CD8-positive, alpha-beta memory T cell (primary cell): ENCODE measurements at places on chromosomes 7 and 10.

DNA sequence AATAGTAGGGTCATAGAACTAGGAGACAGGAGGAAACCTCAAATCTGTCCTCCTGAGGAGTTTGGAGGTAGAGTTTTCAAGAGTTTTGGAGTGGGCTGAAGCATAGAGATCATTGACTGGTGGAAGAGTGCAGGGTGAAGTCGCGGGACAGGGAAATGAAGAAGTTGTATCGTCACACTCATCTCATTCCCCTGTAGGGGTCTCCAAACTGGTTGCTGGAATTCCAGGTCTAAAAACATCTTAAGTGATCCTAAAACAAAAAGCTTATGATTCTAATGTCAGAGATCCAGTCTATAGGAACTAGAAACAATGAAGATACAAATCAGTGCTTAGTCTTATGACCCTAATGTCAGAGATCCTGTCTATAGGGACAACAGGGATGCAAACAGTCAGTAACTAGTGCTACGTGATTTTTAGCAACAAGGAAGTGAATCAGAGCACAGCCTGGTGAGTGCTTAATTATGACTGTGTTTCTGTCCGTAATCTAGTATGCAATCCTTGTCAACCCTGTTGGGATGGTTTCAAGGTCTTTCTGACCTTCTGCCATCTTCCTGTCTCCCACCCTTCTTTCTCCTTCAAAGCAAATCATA is 139.4 kb downstream of the SKIDA1 start:
- no peak for DNase-seq

GRCh38 chr7:7706556-7707172 is 11.7 kb downstream of the RPA3 start:
- no peak for DNase-seq

- DNase-seq = no peak
Measured at GRCh38 chr10:14798636-14799035, 23.9 kb upstream of the FAM107B start.

DNA sequence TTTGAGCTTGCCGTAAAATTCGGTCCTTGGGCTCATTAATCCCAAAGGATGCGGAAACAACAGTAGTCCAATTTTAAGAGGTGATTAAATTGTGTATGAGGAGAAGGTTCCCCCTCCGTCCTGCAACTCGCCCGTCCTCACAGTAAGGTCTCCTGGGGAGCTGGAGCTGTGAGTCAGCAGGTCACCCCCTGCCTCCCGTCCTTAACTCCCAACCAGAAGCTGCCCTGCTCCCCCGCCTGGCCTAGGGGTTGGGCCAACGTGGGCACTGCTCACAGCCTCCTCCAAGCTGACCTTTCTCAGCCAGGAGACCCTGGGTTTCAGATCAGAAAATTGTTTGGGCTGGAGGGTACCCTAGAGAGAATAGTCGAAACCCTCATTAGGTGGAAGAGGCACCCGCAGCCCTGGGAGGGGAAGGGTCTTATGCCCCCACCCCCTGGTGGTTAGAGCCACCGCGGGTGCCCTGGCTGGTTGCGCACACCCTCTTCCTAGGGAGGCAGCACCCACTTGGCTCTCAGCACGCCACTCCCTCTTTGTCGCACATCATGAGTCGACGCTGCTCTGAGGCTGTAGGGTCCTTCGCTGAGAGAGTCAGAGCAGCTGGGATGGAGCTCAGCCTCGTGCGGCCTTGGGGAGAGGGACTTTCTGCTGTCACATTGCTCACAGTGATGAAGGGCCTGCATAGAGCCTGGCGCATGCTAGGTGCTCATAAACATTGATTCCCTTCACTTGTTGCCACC is 131.2 kb downstream of the TACC2 start:
- no peak for DNase-seq

DNA sequence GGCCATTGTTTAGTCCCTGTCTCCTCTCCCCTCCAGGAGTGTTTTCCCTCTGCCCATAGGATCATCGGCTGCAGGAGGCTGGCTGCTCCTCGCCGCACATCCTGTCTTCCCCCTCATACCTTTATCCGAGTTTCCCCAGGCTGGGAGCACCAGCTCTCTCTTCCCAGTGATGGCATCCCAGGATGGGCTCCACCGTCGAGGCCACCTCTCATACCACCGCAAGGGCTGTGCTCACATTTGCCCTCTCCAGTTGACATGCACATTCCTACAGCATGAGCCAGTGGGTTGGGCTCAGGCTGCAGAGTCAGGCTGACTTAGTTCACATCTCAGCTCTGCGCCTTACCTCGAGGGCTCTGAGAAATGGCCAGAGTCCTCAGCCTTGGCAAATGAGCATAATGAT is 12.1 kb downstream of the HKDC1 start:
- no peak for DNase-seq

DNA sequence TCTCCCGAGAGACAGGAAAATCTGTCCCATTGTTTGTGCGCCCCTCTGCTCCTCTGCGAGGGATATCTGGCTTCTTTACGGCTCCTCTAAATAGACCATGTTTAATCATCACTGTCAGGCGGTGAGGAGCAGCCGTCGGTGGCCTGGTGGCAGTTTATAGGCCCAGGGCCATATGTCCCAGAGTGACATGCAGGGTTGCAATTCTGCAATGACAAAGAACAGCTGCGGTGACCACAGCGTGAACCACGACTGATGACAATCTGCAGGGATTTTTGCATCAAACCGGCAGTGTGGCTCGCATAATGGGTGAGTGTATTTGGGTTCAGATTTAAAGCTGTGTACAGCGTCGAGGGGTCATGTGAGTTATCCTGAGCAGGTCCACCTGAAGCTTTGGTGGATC is 41.5 kb downstream of the GATA3 start:
- no peak for DNase-seq

GRCh38 chr7:99788554-99788953 is 4.6 kb upstream of the CYP3A4 start:
- DNase-seq = no peak

- no peak for DNase-seq
Measured at GRCh38 chr10:21720090-21720489, 186.1 kb downstream of the MLLT10 start.

DNA sequence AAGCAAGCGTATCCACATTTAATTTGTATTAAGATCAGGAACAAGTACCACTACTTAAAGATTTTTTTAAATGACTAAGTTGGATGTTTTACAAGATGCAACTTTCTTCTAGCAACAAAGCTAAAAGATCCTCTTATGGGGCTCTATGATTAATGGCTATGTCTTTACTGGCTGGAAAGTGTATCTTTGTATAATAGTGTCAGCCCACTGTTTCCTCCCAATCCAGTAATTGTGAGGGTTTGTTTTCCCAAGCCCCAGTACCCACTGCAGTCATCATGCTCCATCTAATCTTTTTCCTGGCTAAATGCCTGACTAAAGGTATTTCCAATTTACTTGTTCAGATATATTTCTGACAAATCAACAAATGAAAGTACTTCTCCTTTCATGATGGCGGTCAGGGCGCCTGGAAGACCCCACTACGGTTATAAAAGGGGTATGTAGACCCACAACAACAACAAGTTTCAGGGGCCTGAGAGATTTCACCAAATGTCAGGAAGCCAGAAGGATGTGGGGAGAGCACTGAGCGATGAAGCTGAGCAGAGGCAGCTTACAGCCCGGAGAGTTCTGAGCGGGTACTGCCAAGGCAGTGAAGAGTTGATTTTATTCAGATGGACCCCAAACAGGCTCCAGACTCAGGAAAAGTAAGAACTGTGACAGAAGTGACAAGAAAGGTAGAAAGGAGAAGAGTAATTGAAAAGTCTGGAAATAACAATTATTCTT is 222.6 kb upstream of the KLF14 start:
- DNase-seq = no peak

DNA sequence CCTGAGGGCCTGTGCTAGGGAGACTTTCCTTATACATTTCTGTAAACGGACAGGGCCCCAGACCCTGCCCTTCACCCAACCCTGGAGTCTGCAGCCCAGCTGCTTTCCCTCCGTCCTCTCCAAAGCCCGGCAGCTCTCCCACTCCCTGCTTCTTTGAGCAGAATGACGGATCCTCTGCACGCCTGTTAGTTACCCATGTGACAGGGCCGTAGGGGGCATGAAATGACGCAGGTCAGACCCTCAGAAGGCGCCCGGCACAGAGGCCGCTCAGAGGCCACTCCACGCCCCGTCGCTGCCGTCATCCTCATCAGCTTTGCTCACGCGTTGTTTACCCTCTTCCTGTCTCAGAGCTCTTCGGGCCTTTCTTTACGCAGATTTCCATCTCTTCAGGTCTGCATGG is 60.2 kb upstream of the MKRN1 start:
- no peak for DNase-seq

DNA sequence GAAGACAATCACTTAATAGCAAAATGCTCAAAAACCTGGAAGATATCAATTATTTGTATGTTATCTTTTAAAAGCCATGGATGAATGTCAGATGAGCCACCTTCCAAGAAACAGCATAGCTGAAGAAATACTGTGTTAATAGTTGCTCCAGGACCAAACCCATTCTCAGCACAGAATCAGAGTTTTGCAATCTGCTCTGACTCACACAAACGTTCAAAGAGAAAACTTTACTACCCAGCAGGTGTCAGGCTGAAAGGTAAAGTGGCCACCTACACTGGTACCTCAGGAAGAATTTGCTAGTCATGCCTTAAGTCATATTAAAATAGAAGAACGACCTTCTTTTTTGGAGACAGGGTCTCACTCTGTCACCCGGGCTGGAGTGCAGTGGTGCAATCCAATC is 526.5 kb downstream of the PARD3 start:
- no peak for DNase-seq

DNA sequence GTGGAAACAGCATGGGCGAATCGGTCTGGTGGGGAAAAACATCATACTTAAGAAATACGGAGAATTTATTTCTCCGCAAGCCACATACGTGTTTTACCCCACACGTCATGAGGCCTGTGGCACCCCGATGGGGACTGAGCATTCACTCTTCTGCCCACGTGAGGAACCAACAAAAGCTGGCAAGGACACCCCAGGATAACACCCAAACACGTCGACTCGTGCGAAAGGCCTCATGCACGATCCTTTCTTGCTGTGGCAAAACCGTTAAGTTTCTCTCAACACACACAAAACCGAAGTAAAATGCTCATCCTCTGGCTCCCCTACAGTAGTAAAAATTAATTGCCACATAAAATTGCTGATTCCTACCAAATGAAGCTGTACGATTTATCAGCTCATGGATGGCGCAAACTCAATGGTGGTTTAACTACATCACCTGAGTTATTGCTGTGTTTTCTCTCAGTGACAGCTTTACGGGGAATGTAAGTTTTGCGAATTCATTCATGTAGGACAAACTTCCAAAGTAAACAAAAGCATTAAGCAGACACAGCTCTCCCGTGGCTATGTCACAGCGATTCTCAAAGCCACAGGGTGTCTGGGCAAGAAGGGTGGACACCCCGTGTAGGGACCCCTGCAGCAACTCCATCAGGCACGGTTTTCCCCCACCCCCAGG is 97.0 kb downstream of the CTBP2 start:
- no peak for DNase-seq

GRCh38 chr7:32115831-32116230 is 45.6 kb upstream of the PDE1C start:
- no peak for DNase-seq

GRCh38 chr10:11685787-11686218 is 56.4 kb upstream of the ECHDC3 start:
- DNase-seq = peak; percentile 9

DNA sequence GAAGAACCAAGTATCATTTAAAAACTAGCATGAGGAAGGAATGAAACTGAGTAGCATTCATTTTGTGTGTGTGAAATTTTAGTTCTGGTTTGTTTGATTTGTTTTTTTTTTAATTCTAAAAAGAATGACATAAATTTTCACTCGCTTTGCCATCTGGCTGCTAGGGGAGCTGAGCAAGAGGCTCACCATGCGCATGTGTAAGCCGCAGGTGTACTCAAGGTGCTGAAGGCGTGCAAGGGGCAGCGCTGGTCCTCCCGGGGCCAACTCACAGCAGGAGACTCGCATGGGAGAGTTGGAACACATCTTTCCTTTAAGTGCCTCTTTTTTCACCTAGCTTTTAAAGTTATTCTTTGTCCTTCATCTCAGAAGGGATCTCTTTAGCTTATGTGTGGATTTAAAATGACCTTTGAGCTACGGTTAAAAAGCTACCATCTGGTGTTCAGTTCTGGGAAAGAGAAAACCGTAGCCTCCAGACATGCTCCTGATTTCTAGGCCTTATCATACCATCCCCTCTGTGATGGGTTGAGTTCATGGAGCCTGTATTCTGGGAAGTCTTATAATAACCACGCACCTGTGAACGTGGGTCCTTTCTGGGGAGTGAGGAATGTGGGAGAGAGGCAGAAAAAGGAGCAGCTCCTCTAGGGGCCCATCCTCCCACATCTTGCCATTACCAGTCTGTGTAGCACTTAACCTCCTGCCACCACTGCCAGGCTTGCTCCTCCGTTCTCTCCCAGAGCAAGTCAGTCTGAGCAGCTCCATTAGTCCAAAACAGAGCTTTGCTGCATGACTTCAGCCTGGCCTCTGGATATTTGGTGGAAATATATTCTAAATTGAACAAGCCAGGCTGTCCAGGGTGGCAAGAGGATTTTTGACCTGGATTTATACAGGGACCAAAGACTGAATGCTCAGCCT is 61.9 kb downstream of the KLHDC10 start:
- DNase-seq = no peak

GRCh38 chr7:98105942-98106544 is 619 bp upstream of the LMTK2 start:
- DNase-seq = no peak

DNA sequence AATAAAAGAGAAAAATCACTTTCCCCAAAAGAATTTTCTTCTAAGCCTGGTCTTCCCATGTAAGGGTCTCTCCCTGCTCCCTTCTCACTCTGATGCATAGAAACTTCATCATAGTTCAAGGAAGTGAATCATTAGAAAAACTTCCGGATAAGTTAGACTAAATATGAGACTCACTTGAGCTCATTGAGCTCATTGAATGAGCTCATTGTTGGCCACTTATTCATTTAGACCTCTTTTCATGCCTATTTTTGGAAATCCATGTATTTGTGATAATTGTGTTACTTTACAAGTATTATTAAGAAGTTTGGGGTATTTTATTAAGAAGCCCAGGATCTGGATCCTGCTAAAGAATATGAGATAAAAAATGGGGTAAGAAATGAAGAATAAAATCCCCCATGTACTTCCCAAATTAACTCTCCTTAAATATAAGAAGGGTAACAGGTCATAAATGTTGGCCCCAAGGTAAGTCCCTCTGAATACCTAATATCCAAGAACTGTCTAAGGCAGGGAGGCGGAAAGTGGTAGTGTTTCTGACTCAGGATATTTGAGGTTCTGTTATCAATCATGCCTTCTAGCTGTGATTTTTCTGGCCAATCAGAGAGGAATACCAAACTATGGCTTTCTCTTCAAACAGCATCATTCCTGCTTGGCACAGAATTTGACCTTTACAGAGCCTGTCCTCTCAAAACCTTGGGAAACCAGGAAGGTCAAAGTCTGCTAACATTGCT is 236.5 kb upstream of the PTN start:
- no peak for DNase-seq

- no peak for DNase-seq
Measured at GRCh38 chr10:69807696-69808095, 6.0 kb downstream of the COL13A1 start.

GRCh38 chr10:4343091-4343490 is 482.9 kb upstream of the AKR1E2 start:
- DNase-seq = no peak
